Activated CD4-positive, alpha-beta T cell treated with anti-CD3 and anti-CD28 coated beads for 36 hours (primary cell): ENCODE measurements at places on chromosomes 13 and 19. TPM values are rescaled to one million over a fixed set of nuclear protein-coding genes. Genes with fewer than 3 reads are reported as not detected.

Gene PCDH9
- 0.21 TPM for total RNA-seq

Gene ACP5
- 12.4 TPM for total RNA-seq

Gene SLC25A30
- 17.7 TPM for total RNA-seq

Gene STOML3
- total RNA-seq: not detected

Gene ESD
- total RNA-seq: 150 TPM

Gene FLT1
- total RNA-seq: 21.7 TPM

Gene PLPPR3
- total RNA-seq: not detected

Gene SHISA7
- not detected for total RNA-seq

Gene ANGPTL8
- not detected for total RNA-seq

Gene FLT3LG
- total RNA-seq: 38.6 TPM

Gene WDR62
- total RNA-seq: 13.6 TPM

Gene N4BP2L1
- 16.5 TPM for total RNA-seq

Gene TGFBR3L
- total RNA-seq: 2.6 TPM

Gene ZNF534
- 0.09 TPM for total RNA-seq

Gene ZNF571
- 2.4 TPM for total RNA-seq

Gene HTR2A
- total RNA-seq: not detected

Gene COL5A3
- total RNA-seq: 1.1 TPM

Gene KLK15
- not detected for total RNA-seq

Gene PEAK3
- total RNA-seq: not detected

Gene TBXA2R
- total RNA-seq: 0.72 TPM

Gene FBN3
- total RNA-seq: not detected

Gene TNFSF9
- total RNA-seq: 0.49 TPM

Gene UBXN6
- 32.9 TPM for total RNA-seq

Gene ITGBL1
- total RNA-seq: not detected

Gene LGI4
- total RNA-seq: 0.67 TPM

Gene ZIK1
- 5.3 TPM for total RNA-seq

Gene ZNF816
- 11.4 TPM for total RNA-seq

Gene SGCG
- not detected for total RNA-seq

Gene PNMA8B
- 0.14 TPM for total RNA-seq

Gene APOC4
- total RNA-seq: not detected

Gene SLC10A2
- total RNA-seq: not detected

Gene ZNF44
- 8.1 TPM for total RNA-seq

Gene URAD
- not detected for total RNA-seq

Gene SLC25A41
- 0.64 TPM for total RNA-seq

Gene MARCHF2
- 9.1 TPM for total RNA-seq

Gene NLRP9
- total RNA-seq: not detected

Gene C19orf33
- total RNA-seq: not detected

Gene LGALS7
- total RNA-seq: not detected

Gene GPR12
- total RNA-seq: not detected

Gene CYP2A6
- not detected for total RNA-seq

Gene KLF2
- 0.57 TPM for total RNA-seq

Gene CGB8
- not detected for total RNA-seq

Gene TNFSF11
- 2.6 TPM for total RNA-seq

Gene CAMSAP3
- total RNA-seq: 0.58 TPM

Gene COG3
- 18.0 TPM for total RNA-seq

Gene C3
- total RNA-seq: 0.93 TPM

Gene AKT1S1
- total RNA-seq: 16.1 TPM

Gene RUBCNL
- 1.1 TPM for total RNA-seq
